ENCODE measurements at places on chromosomes 16 and 17. TPM values are rescaled to one million over a fixed set of nuclear protein-coding genes. Genes with fewer than 3 reads are reported as not detected.

MT1H gene
- not detected for total RNA-seq

NPIPB6 gene
- total RNA-seq = 0.32 TPM

TNFSF12 gene
- 21.9 TPM for total RNA-seq

CAPNS2 gene
- not detected for total RNA-seq

GJC1 gene
- 19.1 TPM for total RNA-seq

FAM20A gene
- 7.5 TPM for total RNA-seq

E2F4 gene
- total RNA-seq = 82.0 TPM

EPN3 gene
- not detected for total RNA-seq

CDH5 gene
- total RNA-seq = not detected

MAPT gene
- not detected for total RNA-seq

CDRT15L2 gene
- not detected for total RNA-seq

IRX5 gene
- 20.6 TPM for total RNA-seq

MT4 gene
- not detected for total RNA-seq

CPD gene
- total RNA-seq = 121 TPM

NXN gene
- 51.7 TPM for total RNA-seq

MT2A gene
- total RNA-seq = 211 TPM

CCL13 gene
- total RNA-seq = not detected

ASPA gene
- total RNA-seq = 0.63 TPM

GABARAPL2 gene
- total RNA-seq = 57.5 TPM

MKS1 gene
- 15.3 TPM for total RNA-seq

ETV4 gene
- 2.1 TPM for total RNA-seq

Data from GM23248 (cell line).